ENCODE measurements at places on chromosomes 11 and 22.

GRCh38 chr11:14414470-14415461 lies 55.8 kb upstream of the RRAS2 start:
- no peak for DNase-seq

GRCh38 chr11:17684550-17684949 lies 34.8 kb upstream of the MYOD1 start:
- DNase-seq = no peak

DNA sequence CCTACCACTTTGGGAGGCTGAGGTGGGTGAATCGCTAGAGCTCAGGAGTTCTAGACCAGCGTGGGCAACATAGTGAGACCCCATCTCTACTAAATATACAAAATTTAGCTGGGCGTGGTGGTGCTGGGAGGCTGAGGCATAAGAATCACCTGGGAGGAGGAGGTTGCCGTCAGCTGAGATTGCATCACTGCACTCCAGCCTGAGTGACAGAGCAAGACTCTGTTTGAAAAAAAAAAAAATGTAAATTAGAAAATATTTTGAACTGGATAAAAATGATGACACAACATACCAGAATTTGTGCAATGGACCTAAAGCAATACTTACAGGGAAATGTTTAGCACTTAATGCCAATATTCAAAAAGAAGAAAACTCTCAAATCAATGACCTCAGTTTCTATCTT lies 46.4 kb downstream of the ATG16L2 start:
- no peak for DNase-seq

- DNase-seq = no peak
Observed at GRCh38 chr22:26609287-26609686, 8.5 kb downstream of the CRYBB1 start.

DNA sequence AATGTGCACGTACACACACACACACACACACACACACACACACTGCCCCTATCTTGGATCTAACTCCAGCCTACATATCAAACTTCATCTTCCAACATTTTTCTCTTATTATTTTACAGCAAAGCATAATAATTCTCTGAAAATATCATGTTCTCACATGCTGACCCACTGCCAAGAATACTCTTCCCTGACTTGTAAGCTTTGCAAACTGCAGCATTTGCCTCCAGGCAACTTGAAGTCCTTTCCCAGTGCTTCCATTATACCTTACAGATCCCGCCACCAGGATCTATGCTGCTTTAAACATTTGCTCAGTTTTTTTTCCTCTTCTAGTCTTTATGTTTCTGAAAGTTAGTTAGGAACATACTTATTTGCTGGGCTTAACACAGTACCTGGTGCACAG lies 483.3 kb upstream of the ARHGAP42 start:
- no peak for DNase-seq

DNA sequence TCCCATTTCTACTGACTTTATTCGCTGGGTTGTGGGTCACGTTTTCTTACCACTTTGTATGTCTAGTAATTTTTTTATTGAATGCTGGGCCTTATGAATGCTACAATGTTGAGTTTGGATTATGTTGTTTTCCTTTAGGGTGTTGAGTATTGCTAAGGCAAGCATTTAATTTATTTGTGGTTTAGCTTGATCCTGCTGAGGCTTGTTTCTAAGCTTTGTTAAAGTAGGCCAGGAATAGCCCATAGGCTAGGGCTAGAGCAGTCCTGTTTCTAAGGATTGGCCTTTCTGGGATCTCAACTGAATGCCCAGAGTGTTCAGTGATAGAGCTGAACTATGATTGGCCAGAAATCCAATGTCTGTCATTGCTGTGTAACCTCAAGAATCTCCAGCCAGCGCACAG lies 56.1 kb upstream of the LDLRAD3 start:
- no peak for DNase-seq

Measured in iPS DF 6.9 (cell line).